ENCODE measurements at places on chromosomes 2 and 18.

- no peak for DNase-seq
Measured at GRCh38 chr2:216486708-216487107, 11.9 kb upstream of the RPL37A start.

DNA sequence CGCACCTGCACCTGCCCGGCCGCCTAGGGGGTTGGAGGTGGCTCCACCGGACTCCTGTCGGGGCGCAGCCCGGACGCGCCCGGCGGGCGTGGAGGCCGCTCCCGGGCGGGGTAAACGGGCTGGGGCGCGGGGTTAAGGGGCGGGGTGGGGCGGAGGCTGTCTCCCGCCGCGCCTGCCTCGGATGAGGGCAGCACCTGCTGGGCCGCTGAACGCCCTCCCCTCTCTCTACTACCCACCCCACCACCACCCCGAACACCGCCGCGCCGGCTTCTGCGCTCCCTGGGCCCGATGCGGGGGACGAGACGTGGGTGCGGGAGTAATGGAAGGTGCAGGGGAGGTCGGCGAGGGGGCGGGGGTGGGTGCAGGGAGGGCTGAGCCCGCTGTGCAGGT, 224.8 kb upstream of the ID2 start:
- no peak for DNase-seq

GRCh38 chr2:141311430-141311829, 819.4 kb downstream of the LRP1B start:
- DNase-seq: no peak

GRCh38 chr2:106332054-106332453, 136.2 kb downstream of the RGPD3 start:
- no peak for DNase-seq

GRCh38 chr18:45993438-45993837, 26.3 kb upstream of the EPG5 start:
- DNase-seq: no peak

DNA sequence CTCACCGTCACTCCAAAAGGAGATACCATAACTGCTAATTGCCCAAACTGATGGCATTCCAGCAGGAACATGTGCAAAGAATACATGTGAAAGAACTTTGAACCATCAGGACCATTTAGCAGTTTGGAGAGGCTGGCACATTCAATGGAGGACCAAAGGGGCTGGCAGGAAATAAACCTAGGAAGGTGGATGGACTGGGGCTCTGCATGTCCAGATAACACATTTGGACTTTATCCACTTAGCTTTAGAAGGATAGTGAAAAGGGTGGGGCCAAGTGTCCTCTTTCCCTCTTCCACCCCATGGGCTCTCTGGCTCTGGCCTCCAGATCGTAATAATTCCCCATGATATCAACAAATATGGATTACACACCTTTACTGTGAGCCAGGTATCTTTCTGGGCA, 80.0 kb upstream of the STPG4 start:
- DNase-seq: no peak

DNA sequence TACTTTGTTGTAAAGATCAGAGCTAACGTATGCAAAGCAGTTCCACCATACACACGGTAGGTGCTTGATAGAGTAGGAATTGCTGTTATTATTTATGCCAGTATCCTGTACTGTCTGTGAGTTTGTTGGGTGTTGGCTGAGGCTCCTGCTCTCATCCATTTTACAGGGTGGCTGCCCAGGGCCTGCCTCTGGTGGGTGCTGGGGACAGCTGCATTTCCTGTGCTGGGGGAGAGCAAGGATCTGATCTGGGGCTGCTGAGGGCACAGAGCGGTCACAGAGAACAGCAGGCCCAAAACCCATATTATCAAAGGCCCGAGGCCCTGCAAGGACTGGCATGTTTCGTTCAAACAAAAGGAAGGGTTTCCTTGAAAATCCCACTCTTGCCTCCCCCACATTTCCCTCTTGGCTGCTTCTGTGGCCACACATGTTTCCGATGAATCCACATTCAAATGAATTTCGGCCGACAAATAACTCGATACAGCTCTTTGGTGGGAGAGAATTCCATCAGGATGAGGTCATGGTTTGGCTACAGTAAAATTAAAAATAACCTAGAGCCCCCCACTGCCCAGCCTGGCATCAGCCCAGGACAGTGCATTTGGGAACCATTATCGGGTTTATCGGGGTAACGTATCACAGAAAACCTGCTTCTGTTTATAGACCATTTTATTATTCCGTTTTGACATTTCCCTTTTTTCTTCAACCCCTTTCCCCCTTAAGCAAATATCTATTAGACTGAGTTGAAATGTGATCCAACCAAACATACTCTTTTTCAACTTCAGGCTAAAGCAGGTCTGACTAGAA, 143.4 kb downstream of the CYRIA start:
- no peak for DNase-seq

GRCh38 chr2:175688243-175688642, 313.8 kb downstream of the LNPK start:
- no peak for DNase-seq

DNA sequence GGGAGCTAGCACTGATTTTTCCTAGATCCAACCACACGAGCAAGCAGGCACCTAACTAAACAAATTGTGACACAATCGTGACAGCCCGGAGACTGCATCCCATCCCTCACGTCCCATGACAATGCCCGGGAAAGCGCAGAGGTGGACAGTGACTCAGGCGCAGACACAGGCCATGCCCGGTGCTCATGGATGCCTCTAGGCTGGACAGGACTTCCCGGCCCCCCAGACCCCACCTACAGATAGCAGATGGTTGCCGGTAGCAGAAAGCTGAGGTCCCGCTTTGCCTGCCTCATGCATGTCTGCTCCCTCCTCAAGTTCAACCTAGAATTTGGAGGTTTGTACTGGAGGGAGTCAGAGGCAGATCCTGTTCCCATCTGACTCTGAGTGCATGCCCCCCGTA, 81.0 kb downstream of the TPO start:
- DNase-seq: no peak

- no peak for DNase-seq
Measured at GRCh38 chr18:58495207-58495606, 133.7 kb downstream of the ALPK2 start.

- DNase-seq: no peak
Measured at GRCh38 chr2:241121008-241121407, 18.9 kb upstream of the MTERF4 start.

DNA sequence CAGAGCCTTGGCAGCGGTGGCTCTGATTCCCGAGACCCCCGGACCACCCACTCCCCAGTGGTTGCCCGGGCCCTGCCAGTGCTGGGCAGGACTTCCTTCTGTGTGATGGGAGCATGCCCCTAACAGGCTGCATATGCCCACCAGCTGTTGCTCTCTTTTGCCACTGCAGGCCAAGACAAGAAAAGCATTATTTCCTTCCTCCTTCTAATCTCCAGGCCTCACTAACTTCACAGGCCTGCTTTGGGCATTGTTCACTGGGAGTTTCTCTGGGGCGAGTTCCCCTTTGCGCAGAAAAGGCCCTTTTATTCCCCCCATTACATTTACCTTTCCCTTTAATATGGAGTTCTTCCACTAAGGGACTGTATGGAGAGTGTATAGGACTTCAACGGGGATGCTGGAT, 249.1 kb upstream of the SIX2 start:
- DNase-seq: no peak

DNA sequence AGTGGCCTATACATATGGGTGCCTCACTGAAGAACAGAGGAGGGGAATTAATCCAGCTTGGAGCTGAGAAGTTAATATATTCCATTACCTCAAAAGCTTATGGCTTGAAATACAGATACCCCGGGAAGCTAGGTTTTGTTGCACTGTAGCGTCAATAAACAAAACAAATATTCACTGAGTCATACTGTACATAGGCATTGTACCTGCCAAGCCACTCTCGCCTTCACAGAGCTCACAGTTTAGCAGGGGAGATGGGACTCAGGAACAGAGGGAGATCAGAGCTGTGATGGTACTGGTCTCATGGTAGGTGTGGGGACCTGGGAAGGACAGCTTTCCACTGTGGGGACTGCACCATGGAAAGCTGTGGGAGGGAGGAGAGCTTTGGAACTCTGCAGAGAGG, 111.2 kb upstream of the ST6GAL2 start:
- DNase-seq: no peak

GRCh38 chr2:232415736-232416520, 9.3 kb downstream of the ALPG start:
- no peak for DNase-seq

- DNase-seq: no peak
Measured at GRCh38 chr2:96213379-96213778, 4.8 kb upstream of the STARD7 start.

- no peak for DNase-seq
Measured at GRCh38 chr2:194090251-194090905, 1566.6 kb upstream of the SLC39A10 start.

GRCh38 chr2:41903474-41904135, 144.2 kb upstream of the PKDCC start:
- DNase-seq: no peak

GRCh38 chr18:62938487-62938886, 223.1 kb downstream of the PHLPP1 start:
- no peak for DNase-seq

DNA sequence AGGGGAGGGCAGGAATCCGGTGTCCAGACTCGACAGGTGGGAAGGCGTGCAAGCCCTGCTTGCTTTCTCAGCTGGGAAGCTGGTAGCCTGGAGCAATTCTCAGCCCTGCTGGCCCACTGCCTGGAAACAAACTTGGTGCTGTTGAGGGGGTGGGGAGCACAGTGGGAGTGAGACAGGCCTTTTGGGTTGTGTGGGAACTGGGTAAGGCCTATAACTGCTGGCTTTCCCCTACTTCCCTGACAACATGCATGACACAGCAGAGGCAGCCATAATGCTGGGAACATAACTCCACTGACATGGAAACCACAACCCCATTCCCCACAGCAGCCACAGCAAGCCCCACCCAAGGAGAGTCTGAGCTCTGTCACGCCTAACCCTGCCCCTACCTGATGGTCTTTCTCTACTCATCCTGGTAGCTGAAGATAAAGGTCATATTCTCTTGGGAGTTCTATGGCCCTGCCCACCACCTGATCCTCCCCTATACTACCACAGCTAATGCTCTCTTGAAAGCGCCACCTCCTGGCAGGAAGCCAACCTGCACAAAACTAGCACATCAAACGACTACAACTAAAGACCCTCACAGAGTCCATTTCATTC, 122.9 kb upstream of the ACVR1C start:
- no peak for DNase-seq

- no peak for DNase-seq
Measured at GRCh38 chr2:118046634-118047210, 32.9 kb upstream of the CCDC93 start.

DNA sequence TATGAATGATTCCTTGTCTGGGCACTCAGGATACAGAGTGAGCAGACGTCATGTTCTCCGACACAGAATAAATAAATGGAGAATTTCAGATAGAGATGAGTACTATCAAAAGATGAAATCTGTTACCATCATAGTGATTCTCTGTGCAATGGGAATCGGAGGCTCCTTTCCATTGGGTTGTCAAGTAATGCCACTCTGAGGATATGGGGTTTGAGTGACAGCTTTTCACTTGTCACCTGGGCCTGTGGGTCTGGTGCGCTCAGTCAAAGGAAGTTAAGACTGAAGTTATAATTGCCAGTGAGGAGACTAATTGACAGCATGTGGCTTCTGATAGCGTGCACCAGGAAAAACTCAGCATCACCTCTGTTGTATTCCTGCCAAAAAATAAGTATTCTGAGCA, 387.2 kb downstream of the SOX11 start:
- no peak for DNase-seq

DNA sequence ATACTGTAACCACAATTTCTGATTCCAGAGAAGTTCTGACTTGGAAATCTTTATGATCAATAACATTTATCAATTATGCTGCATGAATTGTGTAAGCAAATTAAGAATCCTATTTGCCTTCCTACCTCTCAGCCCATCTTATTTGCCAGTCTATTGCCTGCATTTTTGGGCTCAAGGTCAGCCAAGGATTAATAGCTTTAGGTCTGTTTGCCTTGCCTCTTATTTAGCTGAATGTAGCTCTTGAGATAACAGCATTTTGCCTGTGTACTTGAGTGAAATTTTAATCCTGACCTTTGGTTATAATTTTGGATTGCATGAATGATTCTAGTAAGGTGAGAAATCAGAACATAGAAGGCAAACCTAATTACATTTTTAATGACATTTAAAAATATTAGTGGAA, 51.2 kb downstream of the MYO3B start:
- DNase-seq: no peak

- no peak for DNase-seq
Measured at GRCh38 chr2:203681978-203682377, 24.5 kb upstream of the CD28 start.

- DNase-seq: no peak
Measured at GRCh38 chr2:219724628-219725027, 97.2 kb downstream of the SLC4A3 start.

DNA sequence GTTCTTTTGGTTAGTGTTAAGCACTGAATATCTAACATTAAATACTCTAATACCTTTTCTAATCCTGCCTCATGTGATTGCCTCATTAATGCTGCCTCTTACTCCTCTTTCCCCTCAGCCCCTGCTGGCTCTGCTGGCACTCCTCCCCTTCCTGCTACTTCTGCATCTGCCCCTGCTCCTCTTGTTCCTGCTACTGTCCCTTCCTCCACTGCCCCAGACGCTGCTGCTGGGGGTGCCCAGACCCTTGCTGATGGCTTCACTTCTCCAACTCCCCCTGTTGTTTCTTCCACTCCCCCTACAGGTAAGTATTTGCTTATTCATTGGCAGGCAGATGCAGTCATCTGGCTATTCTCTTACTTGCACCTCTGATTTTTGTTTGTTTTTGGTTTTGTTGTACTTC, 68.5 kb downstream of the ABI2 start:
- no peak for DNase-seq

DNA sequence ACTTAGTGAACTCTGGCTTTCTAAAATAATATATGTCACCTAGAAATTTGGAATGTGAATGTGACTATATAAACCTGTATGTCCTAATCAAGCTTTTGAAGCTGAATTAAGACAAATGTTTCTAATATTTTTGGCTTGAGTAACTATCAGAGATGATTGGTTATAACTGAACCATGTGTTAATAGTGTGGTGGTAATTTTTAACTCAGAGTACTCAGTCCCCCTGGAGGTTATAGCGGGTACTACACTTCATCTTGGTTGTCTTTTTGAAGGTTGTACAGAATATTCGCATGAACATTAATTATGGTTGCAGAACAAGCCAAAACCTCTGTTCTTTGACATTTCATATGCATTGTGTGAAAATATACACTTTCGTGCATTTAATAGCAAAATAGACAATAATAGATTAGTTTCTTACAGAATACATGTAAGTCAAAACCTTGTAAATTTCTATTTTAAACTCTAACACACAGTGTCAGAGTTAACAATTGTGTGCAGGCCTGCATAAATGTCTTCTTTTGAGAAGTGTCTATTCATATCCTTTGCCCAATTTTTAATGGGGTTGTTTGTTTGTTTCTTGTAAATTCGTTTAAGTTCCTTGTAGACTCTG, 86.0 kb downstream of the OSBPL6 start:
- DNase-seq: no peak

DNA sequence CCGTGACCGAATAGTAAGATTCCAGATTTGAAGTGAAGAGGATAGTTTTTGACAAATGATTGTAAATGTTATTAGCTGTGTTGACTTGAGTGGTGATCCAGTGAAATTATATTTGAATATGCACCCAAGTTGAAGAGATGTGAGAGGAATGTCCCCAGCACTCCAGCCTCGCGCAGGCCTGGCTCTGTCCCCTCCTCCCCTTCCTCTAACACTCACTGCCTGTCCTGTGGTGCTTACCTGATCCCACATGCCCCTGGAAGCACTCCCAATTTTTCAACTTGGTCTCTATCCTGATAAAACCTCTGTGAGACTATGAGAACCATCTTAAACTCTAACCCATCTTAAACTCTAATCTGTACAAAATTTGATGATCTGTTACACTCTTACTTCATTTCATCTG, 154.7 kb upstream of the LRP1B start:
- DNase-seq: no peak

Measured in stimulated activated CD8-positive, alpha-beta memory T cell treated with anti-CD3 and anti-CD28 coated beads, Interleukin-4, amount 100 ng/mL, for 1 hour (primary cell).